Omental fat pad (tissue), 4 donors: ENCODE measurements at places on chromosomes 1 and 21.

DNA sequence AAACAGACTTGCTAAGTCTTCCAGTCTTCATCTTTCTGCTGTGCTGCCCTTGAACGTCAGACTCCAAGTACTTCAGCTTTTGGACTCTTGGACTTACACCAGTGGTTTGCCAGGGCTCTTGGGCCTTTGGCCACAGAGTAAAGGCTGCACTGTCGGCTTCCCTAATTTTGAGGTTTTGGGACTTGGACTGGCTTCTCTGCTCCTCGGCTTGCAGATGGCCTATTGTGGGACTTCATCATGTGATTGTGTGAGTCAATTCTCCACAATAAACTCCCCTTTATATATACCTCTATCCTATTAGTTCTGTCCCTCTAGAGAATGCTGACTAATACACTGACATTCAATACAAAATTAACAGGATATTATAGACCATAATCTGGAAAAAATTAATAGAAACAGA is 628.1 kb downstream of the PLPP3 start:
- no peak for DNase-seq

- DNase-seq, result no peak
Measured at GRCh38 chr21:38995731-38996130, 187.5 kb downstream of the PSMG1 start.

DNA sequence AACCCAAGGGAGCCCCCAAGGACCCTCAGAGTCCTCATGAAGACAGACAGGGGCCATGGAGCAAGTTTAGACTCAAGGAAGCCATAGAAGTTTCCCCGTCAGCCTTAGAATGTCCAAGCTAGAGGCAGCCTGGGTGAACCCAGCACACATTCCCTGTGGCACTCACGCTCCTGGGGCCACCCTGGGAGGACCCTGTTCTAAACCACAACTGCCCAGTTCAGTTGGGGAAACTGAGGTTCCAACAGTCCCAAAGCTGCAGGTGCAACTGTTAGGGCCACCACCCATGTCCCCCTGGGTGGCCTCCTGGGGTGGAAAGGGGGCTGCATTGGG is 9.3 kb downstream of the WNT3A start:
- no peak for DNase-seq

DNA sequence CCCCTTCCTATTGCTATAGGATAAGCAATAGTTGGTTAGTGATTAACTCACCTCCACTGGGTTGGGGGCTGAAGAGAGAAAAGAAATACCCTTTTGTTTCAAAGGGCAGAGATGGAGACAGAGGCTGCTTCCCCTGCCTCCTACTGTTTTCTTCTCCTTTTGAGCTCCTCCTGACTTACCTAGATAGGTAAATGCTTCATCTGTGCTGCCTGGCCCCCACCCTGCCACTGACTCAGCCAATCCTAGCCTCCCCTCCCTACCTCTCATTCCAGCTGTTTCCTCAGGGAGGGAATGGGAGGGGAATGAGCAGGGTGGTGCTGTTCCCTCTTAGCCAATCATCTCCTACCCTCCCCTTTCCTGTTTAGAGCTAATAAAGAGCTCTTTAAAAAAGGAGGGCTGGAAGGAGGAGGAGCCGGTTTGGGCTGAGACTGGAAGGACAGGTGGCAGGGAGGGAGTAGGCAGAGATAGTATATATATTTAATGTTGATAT is at the start of gene C1orf116:
Gene C1orf116, minus strand, starts transcription at position 229 of the 490 bp plus-strand sequence. CDS start 5,158 bp downstream, outside the sequence.
- DNase-seq, result no peak

GRCh38 chr1:66351478-66351877 is 182.5 kb upstream of the SGIP1 start:
- DNase-seq, result no peak
